ENCODE measurements at places on chromosomes 7 and 10.

DNA sequence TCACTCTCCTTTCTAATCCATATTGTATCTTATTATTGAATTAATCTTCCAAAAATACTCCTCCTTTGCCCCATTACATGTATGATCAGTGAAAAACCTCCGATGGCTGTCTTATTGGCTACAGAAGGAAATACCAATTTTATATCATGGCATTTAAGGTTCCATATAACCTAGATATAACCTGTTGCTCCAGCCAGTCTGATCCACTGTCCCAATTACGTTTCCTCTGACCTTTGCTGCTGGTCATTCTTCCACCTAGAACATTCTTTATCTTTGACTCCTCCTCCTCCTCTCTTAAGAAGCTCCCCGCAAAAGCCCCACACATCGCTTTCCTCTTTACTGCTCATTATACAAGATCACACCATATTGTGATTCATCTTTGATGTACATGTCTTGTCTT lies 161.5 kb downstream of the RNLS start:
- no peak for DNase-seq

GRCh38 chr7:105931179-105931578 lies 31.9 kb upstream of the CDHR3 start:
- DNase-seq: no peak

GRCh38 chr7:131767591-131767990 lies 211.2 kb upstream of the PODXL start:
- no peak for DNase-seq

DNA sequence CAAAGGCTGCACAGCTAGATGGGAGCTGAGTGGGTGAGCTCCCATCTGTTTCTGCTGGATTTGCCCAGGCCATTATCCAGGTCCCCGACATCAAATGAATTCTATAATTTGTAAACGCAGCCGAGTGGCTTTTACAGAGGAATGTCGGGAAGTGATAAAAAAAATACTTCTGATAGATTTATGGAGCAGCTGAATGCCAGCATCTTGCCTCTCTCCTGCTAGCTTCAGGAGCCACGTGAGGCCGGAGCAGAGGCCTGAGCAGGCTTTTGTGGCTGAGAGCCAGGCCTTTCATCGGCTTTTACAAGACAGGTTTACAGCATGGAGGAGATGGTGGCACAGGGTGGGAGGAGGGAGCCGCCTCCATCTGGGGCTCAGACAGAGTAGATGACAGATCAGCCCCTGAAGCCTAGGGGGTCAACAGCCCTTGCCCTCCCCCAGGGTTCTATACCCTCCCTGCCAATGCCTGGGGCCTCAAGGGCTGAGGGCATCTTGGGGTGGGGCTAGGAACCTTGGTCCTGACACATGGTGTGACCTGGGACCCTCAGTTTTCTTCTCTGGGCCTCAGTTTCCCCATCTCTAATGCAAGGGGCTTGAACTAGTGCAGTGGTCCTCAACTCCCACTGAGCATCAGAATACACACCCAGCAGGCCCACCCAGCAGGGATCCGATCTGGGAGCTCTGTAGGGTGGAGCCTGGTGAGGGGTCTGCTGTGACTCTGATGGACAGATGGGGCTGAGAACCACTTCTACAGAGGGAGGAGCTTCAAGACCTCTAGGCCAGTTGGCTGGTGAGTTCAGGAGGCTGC lies 44.2 kb upstream of the PCBD1 start:
- DNase-seq: no peak

DNA sequence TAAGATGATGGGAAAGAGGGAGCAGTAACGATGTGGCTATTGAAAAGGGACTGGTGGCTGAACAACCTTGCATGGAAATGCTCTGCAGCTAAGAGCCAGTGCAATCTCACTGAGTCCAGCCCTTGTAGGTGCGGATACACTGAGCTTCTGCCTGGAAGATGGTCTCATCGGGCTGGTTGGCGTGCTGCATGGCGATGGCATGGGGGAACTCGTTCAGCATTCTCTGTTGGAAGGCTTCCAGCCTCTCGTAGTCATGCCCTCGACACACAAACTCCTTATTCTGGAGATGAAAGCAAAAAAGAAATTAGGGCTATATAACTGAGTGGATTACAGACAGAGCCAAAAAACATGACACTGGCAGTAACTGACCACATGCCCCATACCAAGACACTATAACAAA lies 197.8 kb upstream of the IMMP2L start:
- DNase-seq: no peak

DNA sequence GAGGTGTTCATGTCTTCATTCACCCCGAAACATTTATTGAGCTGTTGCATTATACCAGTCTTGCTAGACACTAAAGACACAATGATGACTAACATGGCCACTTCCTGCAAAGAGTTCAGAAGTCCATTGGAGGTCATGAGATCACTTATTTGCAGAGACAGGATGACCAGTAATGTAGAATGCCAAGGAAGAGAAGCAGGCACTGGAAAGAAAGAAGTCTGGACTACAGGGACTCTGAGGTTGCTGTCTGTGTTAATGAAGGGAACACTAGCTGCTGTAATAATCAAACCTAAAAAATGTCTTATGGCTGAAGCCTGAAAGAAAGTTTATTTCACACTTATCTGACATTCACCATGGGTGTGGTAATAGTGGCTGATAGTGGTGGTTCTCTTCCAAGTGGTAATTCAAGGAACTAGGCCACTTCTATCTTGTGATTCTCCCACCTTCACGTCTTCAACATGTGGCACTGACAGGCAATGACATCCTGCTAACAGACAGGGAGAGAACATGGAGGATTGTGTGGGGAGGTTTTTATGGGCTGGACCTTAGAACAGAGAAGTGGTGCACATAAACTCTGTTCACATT lies 89.2 kb upstream of the MKLN1 start:
- DNase-seq: no peak

GRCh38 chr10:119139464-119140067 lies 25.9 kb downstream of the SFXN4 start:
- peak; percentile 2 for DNase-seq

DNA sequence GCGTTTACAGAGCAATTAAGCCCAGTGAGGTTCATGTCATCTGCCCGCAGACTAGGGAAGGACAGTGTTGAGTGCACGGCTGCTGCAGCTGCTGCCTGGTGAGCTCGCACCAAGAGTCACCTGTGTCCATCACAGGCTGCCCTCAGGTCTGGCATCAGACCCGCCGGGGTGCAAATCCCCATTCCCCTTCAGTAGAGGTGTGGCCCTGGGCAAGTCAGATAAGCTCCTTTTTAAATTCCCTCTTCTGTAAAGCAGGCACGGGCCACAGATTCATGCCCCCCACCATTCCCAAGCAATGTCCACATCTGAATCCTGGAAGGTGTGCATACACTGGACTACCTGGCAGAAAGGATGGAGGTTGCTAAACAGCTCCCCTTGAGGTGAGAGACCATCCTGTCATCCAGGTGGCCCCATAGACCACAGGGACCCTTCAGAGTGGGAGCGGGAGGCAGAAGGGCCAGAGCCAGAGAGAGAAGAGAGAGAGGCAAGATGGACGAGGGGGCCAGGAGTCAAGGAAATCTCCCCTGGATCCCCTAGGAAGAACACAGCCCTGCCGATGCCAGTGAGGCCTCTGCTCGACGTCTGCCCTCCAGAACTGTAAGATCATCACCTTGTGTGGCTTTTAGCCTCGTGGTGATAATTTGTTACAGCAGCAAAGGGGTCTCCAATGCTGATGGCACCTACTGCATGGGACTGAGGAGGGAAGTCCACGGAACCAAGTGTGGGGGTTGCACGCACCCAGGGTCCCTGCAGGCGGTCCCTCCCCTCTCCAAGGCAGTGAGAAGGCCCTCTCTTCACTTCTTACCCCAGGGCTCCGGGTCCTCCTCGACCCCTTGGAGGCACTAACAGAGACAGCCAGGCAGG lies 168.8 kb downstream of the TCERG1L start:
- DNase-seq: peak; percentile 36

- DNase-seq: no peak
Observed at GRCh38 chr10:33710006-33710405, 375.5 kb upstream of the NRP1 start.

- DNase-seq: no peak
Observed at GRCh38 chr7:66054063-66054462, 21.6 kb upstream of the ASL start.

DNA sequence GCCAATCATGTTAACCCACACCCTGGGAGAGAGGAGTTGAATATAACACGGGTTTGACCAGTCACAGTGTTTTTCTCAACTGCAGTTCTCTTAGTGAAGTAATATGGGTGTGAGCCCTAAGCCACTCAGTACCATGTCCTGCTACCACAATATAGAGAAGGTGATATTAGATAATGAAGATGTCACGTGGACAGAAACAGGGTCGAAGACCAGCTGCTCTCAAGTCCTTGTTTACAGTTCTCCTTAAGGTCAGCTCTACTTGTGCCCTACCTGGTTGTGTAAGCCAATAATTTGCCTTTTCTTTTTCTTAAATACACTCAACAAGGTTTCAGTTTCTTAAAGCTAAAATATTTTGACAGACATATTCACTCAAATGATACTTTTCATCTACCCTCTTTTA lies 128.3 kb upstream of the POT1 start:
- DNase-seq: no peak

GRCh38 chr7:6651851-6652445 lies 14.8 kb downstream of the ZNF316 start:
- no peak for DNase-seq

- peak; percentile 59 for DNase-seq
Observed at GRCh38 chr7:17769918-17770317, 170.4 kb downstream of the SNX13 start.

- no peak for DNase-seq
Observed at GRCh38 chr7:101258243-101258731, 13.4 kb upstream of the FIS1 start.

DNA sequence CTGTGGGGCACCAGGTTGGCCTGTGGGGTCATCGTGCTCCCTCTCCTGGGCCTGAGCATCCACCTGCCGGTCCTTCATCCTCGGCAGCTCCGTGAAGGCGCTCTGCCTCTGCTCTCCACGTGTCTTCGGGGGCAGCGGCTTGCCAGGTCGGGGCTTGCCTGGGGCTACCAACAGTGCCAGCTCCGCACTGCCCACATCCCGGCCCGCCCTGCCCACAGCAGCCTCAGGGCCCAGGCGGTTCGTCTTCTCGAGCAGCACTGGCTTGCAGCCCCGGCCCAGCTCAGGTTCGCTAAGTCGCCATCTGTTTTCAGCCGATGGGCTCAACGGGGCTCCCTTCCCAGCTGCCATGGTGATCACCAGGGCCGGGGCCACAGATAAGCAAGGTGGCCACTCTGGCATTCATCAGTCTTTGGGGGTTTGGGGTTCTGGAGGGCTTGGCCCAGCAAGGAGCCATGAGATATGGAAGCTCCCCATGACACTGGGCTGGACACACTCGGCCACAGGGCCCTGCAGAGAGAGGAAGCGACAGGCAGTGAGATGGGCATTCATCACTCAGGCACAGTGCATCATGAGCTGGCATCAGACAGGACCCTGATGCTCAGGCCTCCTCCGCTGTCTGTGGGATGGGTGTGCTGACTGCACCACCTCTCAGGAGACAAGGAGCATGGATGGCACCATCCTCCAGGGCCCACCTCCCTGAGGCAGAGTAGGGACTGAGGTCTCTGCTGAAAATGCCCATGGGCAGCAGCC lies 15.5 kb downstream of the ZNF488 start:
- DNase-seq: no peak

DNA sequence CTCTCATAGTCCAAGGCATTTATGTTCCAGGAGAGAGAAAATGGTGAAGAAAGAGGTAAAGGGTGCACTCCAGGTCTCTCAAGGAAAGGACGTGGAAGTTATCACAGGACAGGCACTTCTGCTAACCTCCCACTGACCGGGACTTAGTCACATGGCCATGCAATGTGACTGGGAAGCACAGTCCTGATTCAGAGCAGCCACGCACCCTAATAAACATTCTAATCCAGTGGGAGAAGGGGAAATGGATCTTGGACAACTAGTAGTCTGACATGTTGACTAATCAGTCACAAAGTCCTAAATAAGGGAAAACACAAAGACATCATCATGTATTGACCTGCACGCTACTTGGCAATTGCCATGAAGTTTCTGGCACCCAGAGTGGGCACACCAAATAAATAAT lies 417.5 kb upstream of the ZMIZ1 start:
- no peak for DNase-seq

DNA sequence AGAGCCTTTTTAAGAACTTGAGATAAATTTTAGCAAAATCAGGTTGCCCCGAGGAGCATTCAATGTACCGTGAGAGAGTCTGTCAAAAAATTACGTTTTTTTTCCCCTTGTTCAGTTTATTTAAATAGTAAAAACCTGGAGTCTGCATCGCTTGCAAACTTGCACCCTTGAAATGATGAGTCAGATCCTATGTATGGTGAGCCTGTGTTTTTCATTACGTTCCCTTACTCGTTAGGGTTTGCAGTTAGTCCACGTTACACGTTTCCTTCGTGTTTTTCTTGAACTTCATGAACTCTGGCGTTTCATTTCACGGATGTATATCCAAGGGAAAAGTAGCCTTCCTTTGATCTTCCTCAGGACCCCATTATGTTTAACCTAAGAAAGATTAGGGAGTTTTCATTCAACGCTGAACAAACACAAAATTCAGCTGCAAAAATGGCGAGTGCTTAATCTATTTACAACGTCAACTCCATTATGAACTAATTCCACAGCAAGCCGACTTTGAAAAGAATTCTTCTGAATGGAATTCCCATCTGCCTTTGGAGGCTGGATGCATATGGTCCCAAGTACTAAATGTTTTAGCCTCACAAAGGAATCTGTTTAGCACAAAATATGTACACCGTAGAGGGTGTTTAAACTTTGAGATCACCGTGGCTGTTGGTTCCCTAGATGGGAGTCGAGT lies 182.4 kb downstream of the MYOF start:
- DNase-seq: no peak

DNA sequence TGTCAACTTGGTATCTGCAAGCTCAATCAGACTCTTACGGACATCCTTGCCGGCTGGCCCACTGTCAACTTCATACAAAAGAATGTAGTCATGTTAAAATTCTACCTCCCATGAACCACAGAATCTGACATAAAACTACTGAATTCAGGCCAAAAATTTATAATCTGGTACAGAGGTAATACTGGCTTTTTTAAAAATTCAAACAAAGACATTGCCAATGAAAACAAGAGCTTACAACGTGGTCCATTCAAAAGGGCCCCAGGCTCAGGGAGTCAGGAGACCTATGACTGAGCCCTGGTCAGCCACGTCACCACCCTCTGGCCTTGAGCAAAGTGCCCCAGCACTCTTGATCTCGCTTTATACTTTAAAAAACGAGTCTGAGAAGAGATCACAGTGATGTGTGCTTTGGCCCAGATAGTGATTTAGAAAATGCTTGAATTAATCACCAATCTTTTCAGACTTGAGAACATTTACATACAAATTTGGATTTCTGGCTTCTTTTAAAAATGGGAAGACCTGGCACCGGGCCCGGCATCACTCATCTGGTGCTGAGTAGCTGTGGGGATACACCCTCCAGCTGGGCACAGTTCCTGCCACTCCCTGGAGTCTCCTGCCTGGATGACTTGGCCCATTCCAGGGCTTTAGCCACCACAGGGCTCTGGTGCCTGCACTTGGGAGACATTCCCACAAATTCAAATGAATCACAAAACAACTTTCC lies 94.1 kb downstream of the PIP4K2A start:
- DNase-seq: no peak

DNA sequence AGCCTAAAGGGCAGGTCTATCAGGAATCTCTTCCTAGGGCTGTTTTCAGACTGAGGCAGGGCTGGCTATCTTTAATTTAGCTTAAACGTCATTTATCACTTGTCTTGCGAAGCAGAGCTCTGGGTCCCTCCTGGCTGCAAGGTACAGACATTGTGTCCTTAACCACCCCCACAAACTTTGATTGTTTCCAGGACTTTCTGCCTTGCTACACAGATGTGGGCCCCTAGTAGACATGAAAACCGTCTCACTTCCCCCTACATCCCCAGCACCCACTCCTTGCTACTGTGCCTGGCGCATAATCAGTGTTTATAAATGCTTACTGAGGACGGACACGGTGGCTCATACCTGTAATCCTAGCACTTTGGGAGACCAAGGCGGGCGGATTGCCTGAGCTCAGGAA lies 54.5 kb downstream of the PIP4K2A start:
- no peak for DNase-seq

Data from NCI-H526 (cell line).